ENCODE measurements at places on chromosomes 5 and 9.

- no peak for DNase-seq
These were observed 1063.2 kb upstream of the ACO1 start for GRCh38 chr9:31321256-31321655.

- DNase-seq: no peak
These were observed 473.6 kb upstream of the TNC start for GRCh38 chr9:115591584-115591984.

DNA sequence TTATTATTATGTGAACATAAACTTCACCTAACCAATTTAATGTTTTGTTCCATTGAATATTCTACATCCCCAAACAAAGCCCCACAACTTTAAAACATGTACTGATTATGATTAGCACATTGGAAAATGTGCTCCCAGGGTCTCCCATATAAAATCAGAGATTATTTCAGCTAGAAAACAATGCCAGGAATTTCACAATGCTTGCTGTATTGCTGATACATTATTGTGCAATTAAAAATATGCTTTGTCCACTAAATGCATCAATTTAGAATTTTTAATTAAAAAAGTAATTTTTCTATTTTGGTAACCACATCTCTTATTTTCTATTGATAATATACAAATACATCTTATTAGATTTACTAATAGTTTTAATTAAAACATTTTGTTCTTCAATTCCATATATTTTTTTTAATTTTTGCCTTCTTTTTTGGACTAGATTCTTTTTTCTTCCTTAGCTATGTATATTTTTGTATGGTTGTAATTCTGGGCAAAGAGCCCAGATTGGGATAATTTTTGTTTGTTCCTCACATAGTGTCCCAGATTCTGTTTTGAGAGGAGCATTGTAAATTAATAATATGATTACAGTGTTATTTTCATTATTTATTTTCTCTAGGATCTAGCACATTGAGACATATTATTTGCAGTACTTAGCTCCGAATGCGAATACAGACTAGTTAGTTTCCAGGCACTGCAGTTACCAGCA, 241.5 kb upstream of the CDH18 start:
- DNase-seq: no peak

GRCh38 chr9:130781569-130781968, 53.5 kb upstream of the ABL1 start:
- DNase-seq: no peak

- no peak for DNase-seq
These were observed 42.2 kb upstream of the TUT7 start for GRCh38 chr9:86396412-86396811.

- DNase-seq: no peak
These were observed 36.8 kb downstream of the PIP5K1B start for GRCh38 chr9:68741704-68742332.

DNA sequence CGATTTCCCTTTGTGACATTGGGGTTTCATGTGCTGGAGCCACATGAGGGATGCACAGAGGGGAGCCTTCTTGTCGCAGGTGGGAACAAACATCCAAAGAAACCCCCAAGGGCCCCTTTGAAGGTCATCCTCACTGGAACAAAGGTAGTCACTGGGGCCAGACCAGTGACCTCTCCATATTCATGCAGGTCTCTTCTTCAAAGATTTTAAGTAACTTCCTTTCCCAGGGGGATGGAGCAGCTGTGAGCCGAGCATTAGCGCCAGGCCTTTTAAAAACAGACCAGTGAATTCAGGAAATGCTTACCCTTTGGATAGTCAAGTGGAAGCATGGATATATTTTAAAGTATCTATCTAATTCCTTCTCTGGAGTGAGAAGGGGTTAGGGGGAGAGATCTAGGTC, 33.0 kb downstream of the DAPK1 start:
- no peak for DNase-seq

- no peak for DNase-seq
These were observed 97.8 kb downstream of the TSSK1B start for GRCh38 chr5:113336975-113337374.

DNA sequence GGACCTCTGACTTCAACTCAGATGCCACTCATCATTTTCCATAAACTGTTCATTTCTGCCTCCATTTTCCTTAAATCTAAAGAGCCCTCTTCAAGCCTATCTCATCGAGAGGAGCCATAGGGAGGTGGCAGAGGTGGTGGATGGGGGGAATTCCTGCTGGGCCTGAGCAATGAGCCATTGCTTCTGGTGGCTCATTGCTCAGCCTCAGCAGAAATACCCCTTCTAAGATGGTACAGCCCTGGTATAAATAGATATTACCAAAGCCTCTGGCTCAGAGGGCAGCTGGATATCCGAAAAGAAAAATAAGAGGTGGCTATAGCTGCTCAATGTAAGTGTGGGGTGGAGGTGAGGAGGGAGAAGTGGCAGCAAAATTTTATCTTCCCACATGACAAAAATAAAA, 313.5 kb downstream of the CAAP1 start:
- no peak for DNase-seq

- no peak for DNase-seq
These were observed 36.1 kb upstream of the RUSC2 start for GRCh38 chr9:35453786-35454185.

Data from activated naive CD4-positive, alpha-beta T cell (primary cell).